Epithelial cell of esophagus (primary cell): ENCODE measurements at places on chromosomes 13 and 19.

DNA sequence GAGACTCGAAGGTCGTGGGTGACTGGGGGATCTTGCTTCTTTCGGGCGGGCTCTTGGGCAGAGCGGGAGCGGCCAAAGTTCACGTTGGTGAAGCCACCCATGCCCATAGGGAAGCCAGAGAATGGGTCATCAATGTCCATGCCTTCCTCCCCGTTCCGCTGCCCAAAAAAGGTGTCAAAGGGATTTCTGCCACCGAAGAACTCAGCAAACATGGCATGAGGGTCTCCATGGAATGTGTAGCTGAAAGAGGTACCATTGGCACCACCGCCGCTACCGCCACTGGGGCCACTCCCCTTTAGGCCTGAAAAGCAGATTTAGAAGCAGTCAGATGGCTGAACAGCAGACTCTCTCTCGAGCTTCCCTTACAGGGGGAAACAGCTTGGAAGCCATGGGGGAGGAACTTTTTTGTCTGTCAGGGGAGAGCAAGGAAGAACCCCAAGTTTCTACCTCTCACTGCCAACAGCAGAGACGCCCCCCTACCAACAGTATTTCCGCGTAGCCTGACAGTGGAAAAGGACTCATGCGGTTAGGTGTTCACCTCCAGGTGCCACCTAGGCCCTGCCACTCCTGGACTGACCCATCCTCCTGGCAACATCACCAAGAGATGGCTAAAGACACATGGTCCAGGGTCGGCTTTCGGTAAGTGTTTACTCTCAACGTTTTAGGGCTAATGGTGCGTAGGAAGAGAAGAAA lies 1.3 kb downstream of the DNAJB1 start:
- no peak for DNase-seq

- DNase-seq: peak; percentile 70
Measured at GRCh38 chr19:10773969-10774368, 56.1 kb downstream of the DNM2 start.

DNA sequence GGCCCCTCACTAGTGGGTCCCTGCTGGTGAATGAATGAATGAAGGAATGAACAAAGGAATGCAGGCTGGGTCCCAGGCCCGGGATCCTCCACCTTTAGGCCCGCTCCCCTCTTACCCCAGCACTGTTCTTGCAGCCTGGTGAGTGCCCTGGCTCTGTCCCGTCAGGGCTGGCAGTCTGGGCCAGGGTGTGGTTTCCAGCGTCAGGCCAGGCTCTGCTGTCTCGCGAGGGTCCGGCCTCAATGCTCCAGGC lies 317 bp downstream of the LYL1 start:
- DNase-seq: no peak

DNA sequence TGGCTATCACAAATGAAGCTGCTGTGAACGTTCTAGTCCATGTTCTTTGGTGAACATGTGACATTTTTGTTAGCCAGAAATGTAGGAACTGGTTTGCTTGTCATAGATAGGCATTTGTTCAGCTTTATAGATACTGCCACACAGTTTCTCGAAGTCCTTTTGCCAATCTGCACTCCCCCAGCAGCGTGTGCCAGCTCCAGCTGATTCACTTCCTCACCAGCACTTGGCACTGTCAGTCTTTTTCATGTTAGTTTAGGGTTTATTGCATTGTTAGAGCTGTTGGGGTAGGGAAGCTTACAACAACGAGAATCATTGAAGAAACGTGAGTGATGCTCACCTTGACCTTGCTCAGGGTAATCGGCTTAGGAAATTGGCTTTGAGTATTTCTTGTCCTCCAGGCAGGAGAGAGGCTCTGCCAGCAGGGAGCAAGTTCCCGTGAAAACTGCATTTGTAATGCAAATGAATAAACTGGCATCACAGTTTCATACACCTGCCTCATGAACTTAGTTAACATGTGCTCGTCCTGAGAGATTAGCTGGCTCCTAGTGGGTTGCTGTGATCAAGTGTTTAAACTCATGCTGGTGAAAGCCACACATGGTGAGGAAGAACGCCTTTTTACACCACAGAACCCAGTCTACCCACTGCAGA lies 83.9 kb downstream of the ING1 start:
- no peak for DNase-seq

DNA sequence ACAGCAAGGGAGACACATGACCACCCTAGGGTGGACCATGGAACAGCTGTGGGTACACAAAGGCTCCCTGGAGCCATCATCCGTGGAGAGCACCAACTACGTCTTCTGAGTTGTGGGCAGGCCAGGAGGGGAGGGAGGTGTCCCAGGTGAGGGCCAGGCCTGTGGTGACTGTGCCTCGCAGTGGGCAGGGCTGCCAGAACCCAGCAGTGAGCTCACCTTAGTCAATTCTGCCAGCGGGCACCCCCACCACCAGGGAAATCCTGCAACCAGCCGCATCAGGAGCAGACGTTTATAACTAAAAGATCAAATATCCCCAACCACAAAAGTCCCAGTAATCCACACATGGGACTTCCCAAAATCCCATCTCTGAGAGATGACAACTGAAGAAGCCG lies 19.6 kb downstream of the ELL start:
- no peak for DNase-seq

DNA sequence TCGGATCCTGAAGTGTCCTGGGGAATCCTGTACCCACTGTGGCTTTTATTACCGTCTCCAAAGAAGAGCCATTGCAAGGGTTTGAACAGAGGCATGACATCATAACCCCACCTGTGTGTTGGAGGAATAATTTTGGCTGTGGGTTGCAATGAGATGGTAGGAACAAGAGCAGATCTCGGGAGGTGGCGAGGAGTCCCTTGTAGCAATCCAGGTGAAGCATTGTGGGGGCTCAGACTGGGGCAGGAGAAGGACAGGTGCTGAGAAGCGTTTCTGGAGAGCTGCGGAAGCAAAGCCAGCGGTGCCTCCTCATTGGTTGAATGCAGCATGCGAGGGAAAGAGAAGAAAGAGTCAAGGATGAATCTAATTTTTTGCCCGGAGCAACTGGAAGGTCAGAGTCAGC lies 382.4 kb downstream of the EFNB2 start:
- DNase-seq: no peak

DNA sequence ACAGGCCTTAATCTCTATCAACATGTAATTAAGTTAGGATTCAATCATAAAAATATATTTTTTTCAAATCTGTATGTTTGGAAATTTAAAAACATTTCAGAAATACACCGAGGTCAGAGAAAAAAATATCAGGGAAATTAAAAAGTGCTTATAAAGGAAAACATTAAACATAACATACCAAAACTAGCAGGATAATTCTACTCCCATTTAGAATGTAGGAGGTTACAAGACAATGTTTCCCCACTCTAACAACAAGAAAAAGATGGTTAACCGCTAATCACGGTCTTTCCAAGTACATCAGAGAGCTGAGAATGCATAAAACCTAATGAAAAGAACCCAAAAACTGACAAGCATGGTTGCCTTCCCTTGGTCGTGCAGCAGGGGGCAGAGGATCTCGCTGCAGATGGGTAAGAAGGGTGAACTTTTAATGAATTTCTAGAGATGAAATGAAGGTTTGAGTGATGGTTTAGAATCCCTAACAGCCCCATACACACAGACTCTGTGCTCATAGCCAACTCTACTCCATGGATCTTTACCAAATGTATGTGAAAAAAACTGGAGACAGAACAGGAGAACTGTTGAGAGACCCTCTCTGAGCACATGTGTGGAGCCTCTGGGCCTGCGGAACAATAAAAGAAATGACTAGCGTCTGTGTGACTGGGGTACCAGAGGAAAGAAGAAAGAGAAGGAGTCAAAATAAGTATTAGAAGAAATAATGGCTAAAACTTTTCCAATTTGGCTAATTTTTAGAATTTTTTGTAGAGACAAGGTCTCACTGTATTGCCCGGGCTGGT lies 51.3 kb upstream of the LSM14A start:
- peak; percentile 51 for DNase-seq

GRCh38 chr13:50257646-50258045 lies 242.4 kb downstream of the KCNRG start:
- no peak for DNase-seq

DNA sequence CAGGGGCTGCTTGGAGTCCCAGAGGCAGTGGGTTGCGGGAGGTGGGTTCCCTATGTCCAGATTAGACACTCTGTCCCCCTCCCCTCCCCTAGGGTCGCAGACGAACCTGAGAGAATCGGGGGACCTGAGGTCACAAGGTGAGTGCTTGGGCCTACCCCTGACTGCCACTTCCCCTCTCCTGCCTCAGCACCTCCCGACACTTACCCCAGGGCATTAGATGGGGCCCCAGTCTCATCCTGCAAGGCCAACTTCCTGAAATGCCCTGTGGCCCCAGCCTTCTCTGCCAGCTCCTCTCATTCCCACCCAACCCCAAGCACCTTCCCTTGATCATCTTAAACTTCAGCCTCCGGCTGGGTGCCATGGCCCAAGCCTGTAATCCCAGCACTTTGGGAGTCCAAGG lies 23.0 kb downstream of the CKM start:
- DNase-seq: no peak

GRCh38 chr13:52804202-52804641 lies 44.2 kb downstream of the PCDH8 start:
- no peak for DNase-seq

GRCh38 chr13:44322928-44323327 lies 50.7 kb upstream of the SERP2 start:
- DNase-seq: peak; percentile 95

DNA sequence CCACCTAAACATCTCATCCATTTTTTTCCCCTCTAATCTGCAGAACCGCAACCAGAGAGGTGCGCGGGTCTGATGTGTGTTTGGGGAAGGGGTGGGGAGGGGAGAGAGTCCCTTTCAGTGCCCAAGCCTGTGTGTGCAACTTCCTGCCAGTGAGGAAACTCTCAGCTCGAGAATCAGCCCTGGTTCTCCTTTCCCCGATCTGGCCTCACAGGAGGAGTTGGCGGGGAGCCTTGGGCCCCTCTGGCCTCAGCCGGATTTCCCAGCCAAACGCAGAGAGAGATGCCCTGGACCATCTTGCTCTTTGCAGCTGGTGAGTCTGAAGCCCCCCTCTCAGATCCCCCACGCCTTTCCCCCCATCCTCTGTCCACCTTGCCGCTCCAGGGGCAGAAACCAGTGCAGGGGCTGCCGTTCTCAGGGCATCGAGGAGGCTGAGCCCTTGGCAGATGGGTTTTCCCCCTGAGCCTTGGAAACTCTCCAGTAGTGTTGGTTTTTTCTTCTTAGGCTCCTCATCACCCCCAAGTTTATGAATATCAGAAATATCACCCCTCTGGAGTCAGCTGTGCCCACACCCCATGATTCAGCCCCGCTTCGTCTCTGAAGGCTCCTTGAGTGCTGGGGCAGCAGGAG lies at the start of gene C19orf38:
Gene C19orf38, plus strand, starts transcription at position 186 of the 627 bp plus-strand sequence. Its CDS starts 94 bp downstream, at position 280.
- DNase-seq: no peak

GRCh38 chr19:38869836-38870607 lies 8.1 kb downstream of the RINL start:
- DNase-seq: peak; percentile 69

DNA sequence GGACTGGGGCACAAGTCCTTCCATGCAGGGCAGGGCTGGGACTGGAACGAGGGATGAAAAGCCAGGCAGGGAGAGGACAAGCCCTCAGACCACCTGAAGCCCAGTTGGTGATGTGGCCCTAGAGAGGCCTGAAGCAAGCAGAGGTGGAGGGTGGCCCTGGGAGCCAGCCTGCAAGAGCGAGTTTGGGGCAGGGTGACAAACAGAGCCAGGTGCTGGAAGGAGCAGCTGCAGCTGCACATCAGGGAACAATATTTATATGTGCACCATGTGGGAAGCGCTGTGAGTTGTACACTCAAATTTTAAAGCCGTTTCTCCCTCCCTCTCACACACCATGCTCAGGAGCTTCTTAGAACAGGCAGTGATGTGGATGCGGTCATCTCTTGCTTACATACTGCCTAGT lies 67.8 kb downstream of the FGF9 start:
- no peak for DNase-seq

DNA sequence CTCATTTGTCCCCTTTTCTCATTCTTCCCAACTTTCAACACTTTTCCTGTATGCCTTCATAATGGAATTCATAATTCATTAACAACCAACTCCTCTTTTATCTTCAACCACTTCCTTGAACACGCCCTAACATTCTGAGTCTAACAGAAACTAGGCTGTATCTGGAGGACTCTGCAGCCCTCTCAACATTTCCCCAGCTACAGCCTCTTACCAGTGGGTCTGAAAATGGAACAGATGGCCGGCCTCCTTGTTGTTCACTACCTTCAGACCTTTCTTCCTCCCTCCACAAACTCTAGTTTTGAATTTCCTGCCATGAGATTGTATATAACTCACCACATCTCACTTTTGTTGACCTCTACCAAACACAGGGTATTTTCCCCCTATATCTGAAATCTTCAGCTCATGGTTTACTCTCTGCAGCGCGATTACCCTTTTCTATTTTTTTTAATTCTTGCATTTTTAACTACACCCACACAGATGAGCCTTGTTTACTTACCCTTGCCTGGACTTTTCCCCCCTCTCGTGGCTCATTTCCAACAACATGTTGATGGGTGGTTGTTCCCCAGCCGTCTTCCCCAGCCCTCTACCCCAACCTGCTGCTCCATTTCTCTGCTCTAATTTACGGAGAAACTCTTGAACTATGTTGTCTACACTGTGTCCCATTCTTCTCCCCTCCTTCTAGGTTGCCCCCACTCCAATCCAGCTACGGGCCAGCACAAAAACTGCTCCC lies 846 bp downstream of the ZNF790 start:
- peak; percentile 17 for DNase-seq

DNA sequence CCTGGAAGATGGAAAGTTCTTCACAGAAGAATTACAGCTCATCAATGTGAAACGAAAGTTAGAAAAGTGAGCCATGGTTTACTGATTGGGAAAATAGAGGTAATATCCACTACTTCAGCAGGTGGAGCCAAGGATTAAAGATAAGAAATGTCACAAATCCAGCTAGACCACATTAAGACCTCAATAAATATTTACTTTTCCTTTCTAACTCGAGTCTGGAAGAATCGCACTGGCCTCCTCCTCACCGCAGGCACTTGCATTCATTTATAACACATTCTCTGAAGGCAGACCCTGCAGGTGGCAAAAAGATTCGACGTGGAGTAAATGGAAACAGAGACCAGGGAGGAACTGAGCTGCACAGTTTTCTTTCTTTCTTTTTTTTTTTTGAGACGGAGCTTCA lies 7.4 kb downstream of the SLC35E1 start:
- DNase-seq: no peak

DNA sequence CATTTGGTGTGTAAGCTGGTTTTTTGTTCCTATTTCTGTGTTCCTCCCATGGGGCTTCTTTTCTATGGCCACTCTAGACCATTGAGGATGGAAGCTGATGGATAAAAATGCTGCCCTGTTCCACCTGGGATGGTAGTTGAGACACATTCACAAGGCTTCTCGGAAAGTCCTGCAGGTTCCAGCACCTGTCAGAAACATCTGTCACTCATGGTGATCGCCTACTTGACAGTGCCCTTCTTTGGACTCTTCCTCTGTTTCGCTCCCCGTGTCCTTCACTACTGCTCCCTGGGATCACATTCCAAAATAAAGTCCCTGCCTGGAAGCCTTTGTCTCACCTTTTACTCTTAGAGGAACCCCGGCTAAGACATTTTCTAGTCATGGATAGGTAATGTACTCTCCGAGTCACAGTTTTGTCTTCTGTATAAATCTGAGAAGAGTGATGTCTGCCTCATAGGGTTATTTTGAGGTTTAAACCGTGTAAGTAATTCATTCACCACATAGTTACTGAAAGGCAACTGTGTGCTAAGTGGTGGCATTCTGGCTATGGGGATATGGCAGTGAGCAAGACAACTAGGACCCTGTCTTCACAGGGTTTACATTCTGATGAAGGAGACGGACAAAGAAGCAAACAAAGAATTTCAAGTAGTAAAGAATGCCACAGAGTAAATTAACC lies 21.0 kb downstream of the UBAC2 start:
- DNase-seq: no peak
